Fibroblast of villous mesenchyme (primary cell): ENCODE measurements at places on chromosomes 4 and X. TPM values are rescaled to one million over a fixed set of nuclear protein-coding genes. Genes with fewer than 3 reads are reported as not detected.

The SHISA3 gene
- total RNA-seq: not detected in 2 replicates

DNA sequence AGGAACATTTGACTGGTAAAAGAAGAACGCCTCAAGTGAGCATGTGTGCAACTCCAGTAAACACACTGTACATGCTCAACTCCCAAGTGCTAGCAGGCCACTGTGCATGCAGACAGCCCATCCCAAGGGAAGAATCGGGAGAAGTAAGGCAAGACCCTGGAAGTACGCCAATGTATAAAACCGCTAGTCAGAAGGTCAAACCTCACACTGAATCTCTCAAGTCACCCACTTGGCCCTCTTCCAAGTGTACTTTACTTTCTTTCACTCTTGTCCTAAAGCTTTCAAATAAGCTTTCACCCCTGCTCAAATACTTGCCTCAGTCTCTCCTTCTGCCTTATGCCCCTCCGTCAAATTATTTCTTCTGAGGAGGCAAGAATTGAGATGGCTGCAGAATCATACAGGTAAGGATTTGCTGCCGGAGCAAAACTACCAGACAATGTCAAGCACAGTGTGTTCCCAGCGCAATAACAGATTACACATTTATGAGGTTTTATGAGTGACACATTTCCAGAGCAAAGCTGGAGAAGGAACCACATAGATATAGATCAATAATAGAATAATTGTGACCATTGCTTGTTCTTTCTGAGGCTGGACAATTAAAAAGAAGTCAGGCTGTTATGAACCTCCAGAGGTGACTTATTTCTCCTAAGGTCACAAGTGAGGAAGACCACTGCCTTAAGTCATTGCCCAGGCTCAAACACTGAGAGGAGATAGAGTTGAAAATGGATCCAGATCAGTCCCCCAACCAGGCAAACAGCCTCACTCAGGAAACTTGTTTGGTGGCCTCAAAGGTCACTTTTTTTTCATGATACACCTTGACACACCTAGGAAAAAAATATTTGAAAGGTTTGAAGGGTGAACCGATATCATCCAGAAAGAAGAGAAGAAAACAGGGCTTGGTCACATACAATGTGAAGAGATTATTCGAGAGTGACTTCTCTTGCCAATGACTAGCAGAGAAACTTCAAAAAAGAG, 26.3 kb downstream of the CXCL1 start:
- no peak for DNase-seq

The SERTM2 gene
- total RNA-seq: 0.43 and 1.3 TPM in 2 replicates

- DNase-seq: no peak
Measured at GRCh38 chr4:24777536-24778463, 17.6 kb upstream of the SOD3 start.

- DNase-seq: peak; percentile 100
Measured at GRCh38 chr4:8472689-8473197, 32.2 kb downstream of the TRMT44 start.

- DNase-seq: no peak
Measured at GRCh38 chr4:181475781-181476507, 767.3 kb upstream of the TENM3 start.
